ENCODE measurements at places on chromosomes 1 and 21.

DNA sequence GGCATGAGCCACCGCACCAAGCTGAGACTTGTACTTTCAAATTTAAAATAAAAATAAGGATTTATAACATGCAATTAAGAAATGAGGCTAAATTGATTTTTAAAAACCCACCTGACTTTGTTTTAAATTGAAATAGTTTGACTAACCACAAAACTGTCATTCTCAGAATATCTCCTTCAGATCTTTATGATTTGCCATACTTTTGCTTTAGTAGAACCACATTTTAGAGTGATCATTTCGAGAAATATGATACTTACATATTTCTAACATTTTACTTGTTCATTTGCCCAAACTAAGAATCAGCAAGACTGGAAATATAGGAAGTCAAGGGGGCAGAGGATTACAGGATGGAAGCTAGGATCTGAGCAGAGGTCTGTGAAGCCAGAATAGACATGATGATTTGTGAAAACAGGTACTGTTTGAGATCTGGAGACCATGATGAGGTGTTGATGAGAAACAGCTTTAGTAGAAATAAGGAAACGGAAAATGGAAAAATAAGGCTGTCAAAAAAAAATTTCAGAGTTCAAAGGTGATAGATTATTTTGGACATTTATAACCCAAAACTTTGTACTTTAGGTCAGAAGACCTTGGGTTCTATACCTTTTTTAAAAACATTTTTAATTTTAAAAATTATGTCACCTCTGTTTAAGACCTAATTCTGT, 44.8 kb downstream of the GIPC2 start:
- no peak for DNase-seq

DNA sequence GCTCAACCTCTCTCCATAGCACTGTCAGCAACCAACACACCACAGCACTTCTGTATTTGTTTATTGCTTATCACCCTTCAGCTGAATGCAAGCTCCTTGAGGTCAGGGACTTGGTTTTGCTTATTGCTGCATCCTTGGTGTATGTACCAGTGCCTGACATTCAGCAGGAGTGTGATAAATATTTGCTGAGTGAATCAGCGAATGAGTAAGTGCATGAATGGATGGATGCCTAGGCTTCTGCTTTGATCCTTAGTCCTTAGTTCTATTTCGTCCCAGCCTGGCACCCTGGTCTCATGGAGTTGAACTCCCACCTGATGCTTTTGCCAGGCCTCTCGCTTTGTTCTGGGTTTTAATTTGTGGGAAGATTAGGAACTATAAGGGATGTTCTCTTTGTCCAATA, 88.2 kb downstream of the ZSCAN20 start:
- no peak for DNase-seq

- DNase-seq = no peak
Observed at GRCh38 chr1:233673261-233673946, 59.5 kb downstream of the KCNK1 start.

DNA sequence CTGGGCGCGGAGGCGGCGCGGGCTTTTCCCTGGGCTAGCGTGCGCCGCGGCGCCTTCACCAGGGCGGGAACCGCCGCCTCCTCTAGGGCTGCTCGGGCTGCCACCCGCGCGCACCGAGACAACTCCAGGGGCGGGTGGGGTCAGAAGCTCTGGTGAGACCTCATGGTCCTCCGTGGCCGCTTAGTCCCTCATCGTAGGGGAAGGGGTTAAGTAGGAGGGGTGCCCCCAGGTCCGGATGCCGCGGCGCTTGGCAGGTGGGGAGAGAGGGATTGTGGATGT, 559 bp downstream of the SERTAD4 start:
- no peak for DNase-seq

- no peak for DNase-seq
Observed at GRCh38 chr21:42864815-42865775, 14.2 kb downstream of the WDR4 start.

DNA sequence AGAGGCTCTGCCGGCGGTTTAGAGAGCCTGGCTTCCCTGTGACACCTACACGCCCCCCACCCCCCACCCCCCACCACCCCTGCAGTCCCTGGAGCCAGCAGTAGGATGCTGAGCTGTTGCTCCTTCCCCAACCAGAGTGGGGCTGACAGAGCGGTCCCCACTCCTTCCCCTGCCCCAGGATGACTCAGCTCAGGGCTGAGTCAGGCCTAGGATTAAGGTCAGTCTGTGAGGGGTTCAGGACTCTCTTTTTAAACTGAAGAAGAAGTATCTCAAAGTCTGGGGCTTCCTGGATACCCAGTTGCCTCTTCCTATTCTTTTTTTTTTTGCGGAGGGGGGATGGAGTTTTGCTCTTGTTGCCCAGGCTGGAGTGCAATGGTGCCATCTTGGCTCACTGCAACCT, 19.1 kb downstream of the DMBX1 start:
- DNase-seq = no peak

GRCh38 chr1:104592926-104593325, 843.2 kb downstream of the AMY1C start:
- no peak for DNase-seq

GRCh38 chr1:25619101-25619890, 2.7 kb downstream of the MAN1C1 start:
- DNase-seq = no peak

DNA sequence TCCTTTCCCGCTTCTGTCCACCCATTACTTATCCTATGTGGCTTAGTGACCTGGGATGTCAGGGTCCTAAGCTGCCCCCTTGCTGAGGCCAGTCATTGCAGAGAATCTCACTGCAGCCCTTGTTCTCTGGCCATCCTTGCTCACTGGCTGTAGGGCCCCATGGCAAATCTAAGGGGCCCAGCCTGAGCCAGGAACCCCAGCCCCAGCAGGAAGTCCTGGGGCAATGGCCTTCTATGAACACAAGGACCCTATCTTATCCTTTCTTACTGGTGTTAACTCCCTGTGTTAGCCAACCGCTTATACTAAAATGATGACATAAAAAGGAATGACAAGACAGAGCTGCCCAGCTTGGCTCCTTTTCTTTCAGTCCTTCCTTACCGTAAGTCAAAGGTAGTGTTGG, 29.9 kb downstream of the DHCR24 start:
- no peak for DNase-seq

DNA sequence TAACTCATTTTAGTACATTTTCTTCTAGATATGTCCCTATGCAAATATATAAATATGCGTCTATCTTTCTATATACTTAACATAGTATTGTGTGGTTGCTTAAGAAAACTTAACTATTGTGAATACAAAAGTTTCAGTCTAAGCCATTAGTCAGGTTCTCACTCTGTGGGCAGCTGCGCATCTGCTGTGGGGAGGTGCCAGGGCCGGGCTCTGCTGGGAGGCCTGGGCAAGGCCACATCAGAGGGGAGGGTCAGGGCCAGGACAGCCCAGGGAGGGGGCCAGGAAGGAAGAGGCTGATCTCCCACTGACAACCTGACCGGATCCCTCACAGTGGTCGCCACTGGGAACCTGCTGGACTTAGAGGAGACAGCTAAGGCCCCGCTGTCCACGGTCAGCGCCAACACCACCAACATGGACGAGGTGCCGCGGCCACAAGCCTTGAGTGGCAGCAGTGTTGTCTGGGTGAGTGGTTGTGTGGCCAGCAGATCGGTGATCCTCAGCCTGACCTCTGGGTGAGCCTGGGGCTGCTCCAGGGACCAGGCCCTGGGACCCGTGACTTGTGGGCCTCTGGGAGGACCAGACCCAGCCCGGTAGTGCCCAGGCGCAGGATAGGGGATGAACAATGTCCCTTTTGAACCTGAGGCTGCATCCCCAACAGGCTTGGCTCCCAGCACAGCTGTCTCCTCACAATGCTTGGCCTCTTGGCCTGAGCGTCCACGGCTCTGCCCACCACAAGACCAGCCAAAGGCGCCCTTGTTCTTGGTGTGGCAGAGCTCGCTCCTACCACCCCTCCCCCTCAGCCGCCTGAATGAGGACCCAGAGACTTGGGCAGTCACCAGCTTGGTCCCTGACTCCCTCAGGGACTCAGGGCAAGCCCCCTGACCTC, 20.2 kb downstream of the LDLRAP1 start:
- DNase-seq = no peak

GRCh38 chr1:90946630-90947029, 75.2 kb downstream of the ZNF644 start:
- no peak for DNase-seq

GRCh38 chr1:61237147-61237546, 154.8 kb downstream of the NFIA start:
- DNase-seq = no peak

DNA sequence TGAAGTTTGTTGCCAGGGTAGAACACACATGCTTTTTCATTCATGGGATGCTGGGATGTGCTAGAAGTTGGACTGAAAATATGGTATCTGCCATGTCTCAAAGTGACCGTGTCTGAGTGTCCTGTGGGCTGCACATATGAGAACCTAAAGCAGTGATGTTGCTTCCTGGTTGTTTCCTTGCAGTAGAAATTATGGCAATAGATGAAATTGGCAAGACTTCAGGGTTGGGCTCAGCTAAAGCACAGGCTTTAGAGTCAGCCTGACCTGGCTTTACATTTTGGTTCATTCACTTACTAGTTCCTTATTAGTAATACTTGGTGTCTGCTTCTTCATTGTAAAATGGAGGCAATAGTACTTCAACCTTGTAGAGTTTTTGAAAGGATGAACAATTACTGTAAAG, 2.2 kb downstream of the LAMC2 start:
- DNase-seq = no peak

GRCh38 chr1:82830690-82831380, 1030.1 kb downstream of the ADGRL2 start:
- DNase-seq = no peak

DNA sequence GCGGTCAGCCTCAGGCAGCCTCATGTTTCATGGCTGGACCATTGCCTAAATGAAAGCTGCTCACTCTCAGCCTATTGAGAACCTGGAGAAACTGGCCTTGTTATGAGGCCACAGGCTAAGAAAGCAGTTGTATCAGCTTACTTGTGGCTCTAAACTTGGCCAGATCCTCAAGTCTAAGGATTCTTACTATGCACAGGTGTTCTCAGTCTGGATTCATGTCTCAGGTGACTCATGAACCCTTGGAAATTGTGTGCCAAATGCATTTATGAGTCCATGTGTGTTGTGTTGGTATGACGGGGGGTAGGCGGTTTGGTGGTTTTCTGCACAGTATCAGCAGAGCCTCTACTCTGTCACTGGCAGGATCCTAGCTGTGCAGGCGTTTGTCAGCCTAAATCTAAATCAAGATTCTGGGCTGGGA, 90.4 kb downstream of the ROR1 start:
- no peak for DNase-seq

- no peak for DNase-seq
Observed at GRCh38 chr1:27097484-27097917, 57.4 kb downstream of the SLC9A1 start.

GRCh38 chr1:24507405-24507804, 4.8 kb downstream of the RCAN3 start:
- no peak for DNase-seq

- no peak for DNase-seq
Observed at GRCh38 chr1:93701629-93702028, 20.0 kb upstream of the BCAR3 start.

DNA sequence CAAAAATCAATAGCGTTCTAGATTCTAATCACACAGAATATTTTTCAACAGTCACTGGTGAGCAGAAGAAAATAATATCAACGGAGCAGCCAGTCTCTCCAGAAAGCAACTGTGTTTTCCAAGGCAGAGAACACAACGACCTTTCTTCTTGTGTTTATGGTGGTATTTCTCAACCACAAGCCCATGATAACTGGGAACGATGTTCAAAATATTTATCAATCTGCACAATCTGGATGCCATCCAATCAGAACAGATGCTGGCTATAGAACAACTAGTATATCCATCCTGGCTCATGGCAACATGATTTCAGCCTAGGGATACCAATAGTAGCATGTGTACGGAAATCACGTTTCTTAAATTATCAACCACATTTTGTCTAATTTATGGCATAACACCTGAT, 162.7 kb upstream of the RUNX1 start:
- DNase-seq = no peak

GRCh38 chr1:186770421-186770820, 58.3 kb upstream of the PLA2G4A start:
- DNase-seq = no peak

DNA sequence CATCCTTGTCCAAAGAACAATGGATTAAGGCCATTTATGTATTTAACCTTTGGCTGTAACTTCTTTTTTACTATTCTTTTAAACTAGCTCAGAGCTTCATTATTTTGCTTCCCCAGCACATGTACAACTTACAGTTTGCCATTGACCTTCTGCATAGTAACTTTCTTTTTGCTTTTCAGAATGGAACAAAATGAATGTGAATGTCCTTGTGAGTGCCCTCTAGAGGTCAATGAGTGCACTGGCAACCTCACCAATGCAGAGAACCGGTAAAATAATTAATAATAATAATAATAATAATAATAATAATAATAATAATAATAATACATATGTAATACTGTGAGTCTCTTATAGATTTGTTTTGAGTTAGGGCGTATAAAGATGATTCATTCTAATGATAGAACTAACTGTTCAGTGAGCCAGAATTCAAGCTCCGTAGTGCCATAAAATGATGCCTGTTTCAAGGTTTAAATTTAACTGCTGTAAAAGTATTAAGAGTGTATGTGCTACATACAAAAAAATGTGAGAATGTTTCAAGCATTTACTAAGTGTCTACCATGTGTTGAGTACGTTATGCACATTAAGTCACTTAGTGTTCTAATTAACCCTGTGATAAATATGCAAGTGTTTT, 69.0 kb upstream of the RAVER2 start:
- no peak for DNase-seq

GRCh38 chr21:44583089-44583799, 2.8 kb upstream of the KRTAP10-5 start:
- no peak for DNase-seq

GRCh38 chr1:48740621-48741020, 36.1 kb downstream of the BEND5 start:
- no peak for DNase-seq
